ENCODE measurements at places on chromosomes 7 and 10. TPM values are rescaled to one million over a fixed set of nuclear protein-coding genes. Genes with fewer than 3 reads are reported as not detected.

The LLCFC1 gene
- not detected for total RNA-seq

The SLC29A4 gene
- 5.4 TPM for total RNA-seq

The PTPRE gene
- total RNA-seq, result 2.2 TPM

The WNT8B gene
- not detected for total RNA-seq

The TAS2R41 gene
- total RNA-seq, result not detected

The ADARB2 gene
- total RNA-seq, result 0.87 TPM

The SPDYE6 gene
- not detected for total RNA-seq

The ATP6V0A4 gene
- total RNA-seq, result not detected

The TUBB8 gene
- total RNA-seq, result not detected

The SNX8 gene
- 28.1 TPM for total RNA-seq

The TSPAN15 gene
- total RNA-seq, result 8.6 TPM

The LRRD1 gene
- total RNA-seq, result not detected

The AHR gene
- 12.0 TPM for total RNA-seq

The STAG3 gene
- not detected for total RNA-seq

The SKIDA1 gene
- total RNA-seq, result not detected

The RBP3 gene
- total RNA-seq, result not detected

The CLCN1 gene
- total RNA-seq, result 2.9 TPM

The FAM25C gene
- not detected for total RNA-seq

The NUPR2 gene
- total RNA-seq, result not detected

The TMEM184A gene
- 0.55 TPM for total RNA-seq

The CADPS2 gene
- total RNA-seq, result 2.1 TPM

The MCU gene
- 49.4 TPM for total RNA-seq

The EMX2 gene
- total RNA-seq, result 1.5 TPM

The PGAM2 gene
- total RNA-seq, result 297 TPM
